ENCODE measurements at places on chromosomes 11 and 22.

DNA sequence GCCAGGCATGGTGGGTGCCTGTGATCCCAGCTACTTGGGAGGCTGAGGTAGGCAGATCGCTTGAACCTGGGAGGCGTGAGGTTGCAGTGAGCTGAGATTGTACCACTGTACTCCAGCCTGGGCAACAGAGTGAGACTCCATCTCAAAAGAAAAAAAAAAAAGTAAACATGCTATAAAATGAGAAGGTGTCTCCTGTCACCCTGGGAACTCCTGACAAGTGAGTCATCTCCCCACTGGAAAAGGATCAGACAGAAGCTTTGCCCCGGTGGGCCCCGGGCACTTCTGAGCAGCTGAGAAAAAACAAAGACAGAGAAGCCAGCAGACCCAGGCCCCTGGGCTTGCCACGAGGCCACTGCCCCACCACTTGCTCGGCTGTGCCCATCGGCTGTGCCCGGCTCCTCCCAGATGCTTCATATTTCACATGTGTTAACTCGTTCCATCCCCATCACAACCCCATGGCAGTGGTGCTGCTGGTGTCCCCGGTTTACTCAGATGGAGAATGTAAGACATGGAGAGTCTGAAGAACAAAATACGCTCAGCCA is 22.3 kb downstream of the TTLL1 start:
- no peak for DNase-seq

- peak; percentile 55 for DNase-seq
Observed at GRCh38 chr11:47204637-47204989, 10.2 kb upstream of the DDB2 start.

GRCh38 chr11:116895048-116895757 is 57.8 kb upstream of the APOA1 start:
- DNase-seq = no peak

GRCh38 chr22:43128928-43129424 is 14.2 kb downstream of the MCAT start:
- DNase-seq = no peak

- DNase-seq = no peak
Observed at GRCh38 chr22:19769393-19769715, 8.8 kb downstream of the TBX1 start.

DNA sequence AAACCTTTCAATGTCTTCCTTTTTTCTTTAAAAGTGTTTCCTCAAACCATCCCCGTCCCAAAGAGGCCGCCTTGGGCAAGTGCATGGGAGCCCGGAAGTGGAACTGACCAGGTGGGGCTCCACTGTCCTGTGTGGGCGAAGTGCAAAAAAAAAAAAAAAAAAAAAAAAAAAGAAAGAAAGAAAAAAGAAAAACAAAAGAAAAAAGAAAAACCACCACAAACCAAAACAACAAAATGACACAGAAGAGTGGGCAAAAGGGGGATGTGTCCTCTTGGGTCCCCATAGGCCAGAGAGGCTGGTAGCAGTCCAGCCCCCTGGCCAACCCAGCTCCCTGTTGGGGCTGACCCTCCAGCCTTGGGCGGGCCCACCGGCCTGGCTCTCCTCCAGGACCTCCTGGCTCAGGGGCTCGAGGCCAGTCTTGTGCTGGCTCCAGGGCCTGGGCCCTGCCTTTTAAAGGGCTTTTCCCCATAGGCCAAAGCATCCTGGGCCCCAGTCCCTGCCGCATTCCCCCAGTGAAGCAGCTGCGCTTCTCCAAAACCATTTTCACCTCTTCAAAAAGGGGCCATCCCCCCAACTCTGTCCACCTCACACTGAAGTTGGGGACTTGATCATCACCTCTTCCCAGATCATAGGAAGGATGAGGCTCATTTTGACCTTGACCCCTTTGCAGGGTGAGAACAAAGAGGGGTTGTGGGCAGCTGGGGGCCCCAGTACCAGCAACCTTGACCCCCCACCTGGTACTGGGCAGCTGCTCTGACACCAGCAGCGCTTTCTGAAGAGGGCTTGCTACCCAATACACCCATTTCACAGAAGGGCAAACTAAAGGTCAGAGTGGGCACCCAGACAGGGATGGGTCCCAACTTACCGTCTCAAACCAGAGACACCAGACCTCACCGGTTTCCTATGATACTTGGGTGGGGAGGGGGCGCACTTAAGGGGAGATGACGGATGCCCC is 9.4 kb downstream of the CBX6 start:
- no peak for DNase-seq

All from A673 (cell line).